ENCODE measurements at places on chromosomes 13 and 19.

DNA sequence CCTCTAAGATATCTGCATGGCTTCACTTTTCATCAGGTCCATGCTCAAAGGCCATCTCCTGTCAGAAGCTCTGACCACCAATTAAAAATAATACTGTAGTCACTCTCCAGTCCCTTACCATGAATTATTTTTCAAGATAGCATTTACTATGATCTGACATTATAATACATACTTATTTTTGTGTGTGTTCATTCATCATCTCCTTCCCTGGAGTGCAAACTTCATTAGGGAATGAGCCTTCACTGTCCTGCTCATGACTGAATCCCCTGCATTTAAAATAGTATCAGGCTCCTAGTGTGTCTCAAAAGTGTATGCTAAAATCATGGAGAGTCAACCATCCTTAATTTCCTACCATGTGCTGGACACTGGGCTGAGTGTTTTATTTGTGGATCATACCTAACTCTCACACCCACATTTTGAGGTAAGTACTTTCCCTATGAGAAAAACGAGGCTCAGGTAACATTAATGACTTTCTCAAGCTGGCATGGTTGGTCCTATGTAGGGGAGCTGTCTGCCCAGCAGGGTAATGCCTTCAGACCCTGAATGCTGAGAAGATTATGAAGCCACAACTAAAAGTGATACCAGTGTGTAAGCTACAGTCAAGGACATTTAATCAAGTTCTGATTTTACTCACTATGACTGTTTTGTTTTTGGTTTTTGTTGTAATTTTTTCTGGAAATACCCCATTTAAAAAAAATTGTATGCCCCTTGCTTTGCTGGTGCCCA lies 16.3 kb downstream of the PLA2G4C start:
- no peak for DNase-seq

DNA sequence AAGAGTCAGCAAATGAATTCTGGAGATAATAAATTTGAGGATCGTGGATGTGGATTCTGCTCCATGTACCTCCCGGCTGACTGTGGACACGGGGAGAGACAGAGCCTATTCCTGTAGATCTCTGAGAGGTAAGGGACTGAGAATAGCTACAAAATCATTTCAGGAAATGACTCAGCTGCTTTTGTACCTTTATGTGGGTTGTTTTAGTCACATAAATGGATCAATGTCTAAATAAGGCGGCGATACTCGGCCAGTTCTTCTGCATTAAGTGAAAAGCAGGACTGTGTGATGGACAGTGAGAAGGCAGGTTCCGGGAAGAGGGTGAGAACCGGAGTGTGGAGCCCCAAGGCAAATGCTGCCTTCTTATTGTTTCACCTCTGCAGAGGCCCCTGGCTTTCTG lies 128.1 kb downstream of the EFNB2 start:
- no peak for DNase-seq

GRCh38 chr13:77776704-77777103 lies 79.2 kb downstream of the SLAIN1 start:
- DNase-seq, result no peak

DNA sequence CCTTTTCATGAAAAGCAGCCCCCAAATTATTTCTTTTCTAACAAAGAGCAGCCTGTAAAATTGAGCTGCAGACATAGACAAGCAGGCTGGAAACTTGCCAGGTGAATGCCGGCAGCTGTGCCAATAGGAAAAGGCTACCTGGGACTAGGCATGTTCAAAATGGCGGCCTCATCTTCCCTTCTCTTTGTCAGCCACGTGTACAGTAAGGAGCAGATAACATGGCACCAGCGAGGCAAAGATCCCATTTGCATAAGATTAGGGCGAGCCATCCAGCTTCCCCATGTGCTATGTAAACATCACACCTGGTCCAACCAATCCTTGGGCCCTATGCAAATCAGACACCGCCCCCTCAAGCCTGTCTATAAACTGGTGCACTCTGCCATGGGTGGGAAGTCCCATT lies 31.2 kb upstream of the CACNA1A start:
- DNase-seq, result no peak

DNA sequence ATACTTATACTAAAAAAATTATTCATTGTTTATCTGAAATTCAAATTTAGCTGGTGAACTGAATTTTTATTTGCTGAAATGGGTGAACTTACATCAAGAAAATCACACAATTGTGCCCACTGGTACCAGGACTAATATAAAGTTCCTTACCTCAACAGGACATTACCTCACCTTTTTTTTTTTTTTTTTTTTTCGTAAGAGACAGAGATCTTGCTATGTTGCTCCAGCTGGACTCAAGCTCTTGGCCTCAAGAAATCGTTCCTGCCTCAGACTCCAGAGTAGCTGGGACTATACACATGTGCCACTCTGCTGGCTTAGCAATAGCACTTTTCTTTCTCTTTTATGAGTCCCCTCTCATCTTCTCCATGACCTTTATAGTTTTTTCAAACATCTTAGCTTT lies 22.5 kb upstream of the NDFIP2 start:
- DNase-seq, result no peak

- DNase-seq, result peak; percentile 75
Measured at GRCh38 chr13:114313061-114313860, 1.0 kb upstream of the CHAMP1 start.

DNA sequence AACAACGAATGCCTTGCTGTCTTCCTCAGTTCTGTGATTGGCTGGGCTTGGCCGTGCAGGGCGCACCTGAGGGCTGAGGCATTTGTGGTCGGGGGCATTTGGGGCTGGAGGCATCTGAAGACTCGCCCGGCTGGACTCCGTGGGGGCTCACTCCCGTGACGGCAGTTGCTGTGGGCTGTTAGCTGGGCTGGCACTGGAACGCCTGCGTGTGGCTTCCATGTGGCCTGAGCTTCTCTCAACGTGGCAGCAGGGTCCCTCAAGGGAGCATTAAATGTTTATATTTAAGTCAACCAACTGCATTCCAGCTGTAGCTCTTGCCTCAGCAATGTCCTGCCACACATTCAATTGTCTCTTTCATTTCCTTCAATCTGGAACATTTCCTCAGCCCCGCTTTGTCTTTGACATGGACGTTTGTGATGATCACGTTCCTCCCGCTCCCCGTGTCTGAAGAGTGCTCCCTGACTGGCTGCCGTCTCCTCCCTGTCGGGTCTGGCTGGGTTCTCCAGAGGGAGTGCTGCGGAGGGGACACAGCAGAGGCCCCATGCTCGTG lies 21.0 kb downstream of the CCDC8 start:
- DNase-seq, result no peak

GRCh38 chr19:39506598-39506943 lies 7.8 kb downstream of the DLL3 start:
- no peak for DNase-seq

GRCh38 chr19:55640577-55641425 lies at the start of gene ZNF580:
Gene ZNF580, plus strand, starts transcription at chr19:55641002. Its CDS starts 1,507 bp downstream, at chr19:55642509.
- peak; percentile 79 for DNase-seq
